Activated naive CD8-positive, alpha-beta T cell treated with anti-CD3 and anti-CD28 coated beads, Interleukin-2, amount 50 U/mL, for 24 hours (primary cell): ENCODE measurements at places on chromosomes 2 and 18.

DNA sequence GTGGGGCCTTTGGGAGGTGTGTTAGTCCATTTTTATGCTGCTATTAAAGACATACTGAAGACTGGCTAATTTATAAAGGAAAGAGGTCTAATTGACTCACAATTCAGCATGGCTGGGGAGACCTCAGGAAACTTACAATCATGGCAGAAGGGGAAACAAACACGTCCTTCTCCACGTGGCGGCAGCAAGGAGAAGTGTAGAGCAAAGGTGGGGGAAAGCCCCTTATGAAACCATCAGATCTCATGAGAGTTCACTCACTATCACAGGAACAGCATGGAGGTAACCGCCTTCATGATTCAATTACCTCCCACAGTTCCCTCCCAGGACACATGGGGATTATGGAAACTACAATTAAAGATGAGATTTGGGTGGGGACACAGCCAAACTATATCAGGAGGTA, 187.1 kb upstream of the OSR1 start:
- no peak for DNase-seq

DNA sequence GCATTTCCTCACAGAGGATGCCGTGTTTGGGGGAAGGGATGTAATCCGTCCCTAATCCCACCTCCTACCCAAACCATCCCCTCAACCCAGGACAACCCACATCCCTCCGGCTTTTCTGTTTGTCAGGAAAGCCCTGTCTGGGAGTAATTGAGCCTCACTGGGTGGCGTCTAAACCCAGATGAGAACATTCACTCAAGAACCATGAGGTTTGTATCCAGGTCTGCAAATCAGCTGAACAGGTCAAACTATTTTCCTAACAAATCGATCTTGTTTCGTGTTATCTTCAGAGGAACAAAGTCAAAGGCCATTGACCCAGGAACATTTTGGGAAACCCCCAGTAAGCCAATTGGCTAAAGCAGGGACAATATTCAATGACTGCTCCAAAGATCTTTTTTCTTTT, 25.7 kb downstream of the CYP27C1 start:
- no peak for DNase-seq

GRCh38 chr18:58247363-58247834, 203.4 kb downstream of the NEDD4L start:
- DNase-seq: no peak

DNA sequence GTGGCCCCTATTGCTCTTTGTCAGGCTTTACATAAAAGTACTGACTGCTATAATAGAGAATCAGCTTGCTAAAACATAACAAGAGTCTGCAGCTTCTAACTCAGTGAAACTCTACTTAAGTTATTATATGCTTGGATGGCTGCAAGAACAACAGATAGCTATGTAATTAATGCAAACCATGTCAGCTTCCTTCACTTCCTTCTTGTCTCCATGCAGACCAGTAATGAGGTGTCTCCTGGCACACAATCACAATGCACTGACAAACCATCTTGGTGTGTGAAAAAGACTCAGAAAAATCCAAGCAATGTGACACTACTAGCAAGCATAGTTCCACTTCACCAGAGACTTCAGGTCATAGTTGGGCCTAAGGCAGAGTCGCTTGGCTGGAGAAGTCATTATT, 2068.9 kb upstream of the PIK3C3 start:
- no peak for DNase-seq

- DNase-seq: no peak
Observed at GRCh38 chr2:229485857-229486256, 214.8 kb upstream of the PID1 start.

DNA sequence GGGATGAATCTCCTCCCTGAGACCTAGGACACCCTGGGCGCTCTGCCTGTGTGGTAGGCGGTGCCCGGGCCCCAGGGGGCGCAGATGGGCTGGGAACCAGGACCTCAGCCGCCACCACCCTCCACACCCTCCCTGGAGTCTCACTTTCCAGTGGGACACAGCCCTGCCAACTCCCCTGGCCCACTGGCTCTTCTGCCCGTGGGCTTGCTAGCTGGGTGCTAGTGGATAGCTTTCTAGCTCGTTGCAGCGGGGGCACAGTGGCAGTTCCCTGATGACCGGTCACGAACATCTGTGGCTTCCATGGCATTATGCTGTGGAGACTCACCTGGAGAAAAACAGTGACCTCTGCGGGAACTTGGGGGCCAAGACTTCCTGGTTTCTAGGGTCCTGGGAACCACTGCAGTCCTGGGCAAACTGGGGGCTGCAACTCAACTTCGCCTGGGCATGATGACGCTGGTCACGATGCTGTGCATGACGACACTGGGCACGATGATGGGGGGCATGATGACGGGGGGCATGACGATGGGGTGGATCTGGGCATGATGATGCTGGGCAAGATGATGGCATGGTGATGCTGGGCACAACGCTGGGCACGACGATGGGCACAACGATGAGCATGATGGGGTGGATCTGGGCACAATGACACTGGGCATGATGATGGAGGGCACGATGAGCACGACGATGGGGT, 31.0 kb upstream of the ALLC start:
- no peak for DNase-seq

- no peak for DNase-seq
Observed at GRCh38 chr2:209787416-209787815, 15.8 kb downstream of the UNC80 start.

DNA sequence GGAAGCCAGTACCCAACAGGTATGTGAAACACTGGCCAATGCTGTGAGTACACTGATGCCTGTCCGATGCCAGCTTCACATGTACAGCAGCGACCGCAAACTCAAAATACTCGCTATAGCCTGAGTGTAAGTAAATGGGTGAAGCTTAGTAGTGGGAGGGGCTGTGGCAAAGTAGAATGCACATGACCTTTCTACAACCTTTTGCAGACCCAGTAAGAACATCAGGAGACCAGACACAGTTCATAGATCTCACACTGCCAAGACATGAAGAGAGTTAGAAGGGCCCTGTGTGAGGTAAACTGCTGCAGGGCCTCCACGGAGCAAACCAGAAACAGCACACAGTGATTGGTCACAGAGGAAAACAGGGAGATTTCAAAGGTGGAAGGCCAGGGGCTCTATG, 9.1 kb upstream of the UBXN4 start:
- DNase-seq: no peak

DNA sequence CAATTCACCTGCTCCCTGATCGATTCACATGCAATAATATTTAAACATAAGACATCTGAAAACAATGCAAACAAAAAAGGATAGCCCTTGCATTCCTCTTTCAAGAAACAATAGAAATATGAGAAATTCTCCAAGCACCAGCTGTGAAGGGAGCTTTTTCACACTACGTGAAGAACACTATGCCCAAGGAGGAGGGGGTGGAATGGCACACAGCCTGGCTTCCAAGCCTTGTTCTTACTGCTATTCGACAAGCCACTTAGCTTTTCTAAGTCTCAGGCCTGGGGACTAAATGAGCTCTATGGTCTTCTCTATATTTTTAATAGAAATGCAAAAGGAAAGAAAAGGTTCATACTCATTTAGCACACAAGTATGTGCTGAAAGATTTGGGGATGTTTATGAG, 92.2 kb upstream of the CHRNA1 start:
- DNase-seq: no peak

DNA sequence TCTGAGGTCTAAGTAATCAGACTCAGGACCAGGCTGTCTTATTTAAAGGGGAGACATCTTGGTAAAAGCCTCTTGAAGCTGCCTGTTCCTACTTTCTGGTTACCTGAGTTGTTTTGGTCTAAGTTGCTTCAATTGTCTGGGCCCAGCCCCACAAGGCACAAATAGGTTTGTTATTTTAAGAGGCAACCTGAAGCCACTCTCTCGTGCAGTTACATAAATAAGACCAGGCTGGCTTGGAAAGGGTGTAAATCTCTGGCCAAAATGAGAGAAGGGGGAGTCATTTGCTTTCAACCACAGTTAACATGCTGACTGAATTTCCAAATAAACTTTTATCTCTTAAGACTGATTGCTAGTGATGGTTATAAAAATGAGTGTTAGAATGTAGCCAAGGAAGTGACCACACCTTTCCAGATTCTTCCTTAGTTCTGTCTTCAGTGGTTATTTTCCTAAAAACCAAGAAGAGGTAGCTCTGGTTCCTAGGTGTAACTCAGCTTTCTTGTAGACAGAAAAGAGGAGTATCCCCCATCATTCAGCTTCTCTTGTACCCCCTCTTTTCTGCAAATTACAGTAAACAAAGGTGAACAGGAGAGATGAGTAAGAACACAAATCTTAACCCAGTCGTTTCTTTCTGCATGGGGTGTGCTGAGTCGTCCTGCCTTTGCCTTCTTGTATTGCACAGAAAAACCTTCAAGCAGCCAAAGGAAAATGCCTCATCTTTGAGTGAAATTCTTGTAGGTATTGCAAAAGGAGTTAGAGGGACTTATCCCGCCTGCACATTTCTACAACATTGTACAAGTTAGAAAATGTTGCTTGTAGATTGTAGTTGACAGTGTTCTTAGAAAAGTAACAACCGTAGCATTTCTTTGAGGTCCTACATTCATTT, 161.5 kb upstream of the NT5C1B start:
- DNase-seq: no peak

DNA sequence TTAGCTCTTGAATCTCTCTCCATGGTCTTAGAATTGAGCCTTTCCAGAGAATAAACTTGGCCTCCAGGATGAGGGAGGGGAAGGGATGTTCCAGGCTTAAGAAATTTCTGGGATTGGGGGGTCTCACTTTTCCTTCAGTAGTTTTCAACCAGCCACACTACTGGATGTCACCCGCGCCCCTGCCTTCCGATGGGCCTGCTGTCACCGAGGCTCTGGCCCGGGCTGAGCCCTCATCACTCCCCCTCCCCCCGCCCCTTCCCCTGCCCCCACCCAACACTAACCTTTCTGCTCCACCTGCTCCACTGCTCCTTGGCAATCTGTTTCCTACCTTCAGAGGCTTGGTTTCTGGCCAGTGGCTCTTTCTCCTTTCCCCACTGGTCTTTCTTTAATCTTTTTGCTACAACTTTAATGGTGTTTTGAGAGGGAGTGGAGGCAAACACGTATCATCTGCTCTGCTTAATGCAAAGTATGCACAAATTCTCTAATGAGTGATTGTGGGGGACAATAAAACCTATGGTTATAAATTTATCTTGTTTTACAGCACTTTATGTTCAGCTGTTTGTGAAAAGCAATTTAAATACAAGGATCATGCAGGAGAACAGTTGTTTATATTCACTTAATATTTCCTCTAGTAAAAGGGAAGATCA, 155.1 kb downstream of the WDSUB1 start:
- no peak for DNase-seq

GRCh38 chr2:188068093-188068492, 223.6 kb upstream of the GULP1 start:
- no peak for DNase-seq

GRCh38 chr2:164014068-164014731, 278.4 kb upstream of the FIGN start:
- no peak for DNase-seq

DNA sequence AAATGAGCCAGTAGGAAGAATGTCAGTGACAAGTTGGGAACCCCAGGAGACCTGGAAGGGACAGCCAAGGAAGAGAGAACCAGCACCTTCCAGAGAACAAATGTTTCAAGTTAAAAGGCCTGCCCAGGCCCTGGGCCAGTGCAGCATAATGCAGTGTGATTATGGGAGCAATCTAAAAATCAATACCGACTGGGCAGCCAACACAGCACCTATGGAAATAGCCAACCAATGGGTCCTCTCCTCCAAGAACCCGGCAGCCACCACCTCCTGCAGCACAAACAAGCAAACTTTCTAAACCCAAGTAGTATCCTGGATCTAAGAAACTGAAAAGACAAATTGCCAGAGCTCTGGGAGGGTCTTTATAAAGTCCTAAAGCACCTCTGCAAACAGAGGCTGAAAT, 71.7 kb downstream of the CLHC1 start:
- DNase-seq: no peak

DNA sequence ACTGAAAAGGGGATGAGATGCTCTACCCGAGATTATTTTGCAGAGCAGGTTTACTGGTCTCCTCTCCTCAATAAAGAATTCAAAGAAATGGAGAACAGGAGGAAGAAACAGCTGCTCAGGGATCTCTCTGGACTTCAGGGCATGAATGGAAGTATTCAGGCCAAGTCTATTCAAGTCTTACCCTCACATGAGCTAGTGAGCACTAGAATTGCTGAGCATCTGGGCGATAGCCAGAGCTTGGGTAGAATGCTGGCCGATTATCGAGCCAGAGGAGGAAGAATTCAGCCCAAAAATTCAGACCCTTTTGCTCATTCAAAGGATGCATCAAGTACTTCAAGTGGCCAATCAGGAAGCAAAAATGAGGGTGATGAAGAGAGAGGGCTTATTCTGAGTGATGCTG, 60.0 kb downstream of the PIKFYVE start:
- DNase-seq: no peak

- no peak for DNase-seq
Observed at GRCh38 chr2:233079953-233080835, 20.1 kb downstream of the INPP5D start.

GRCh38 chr2:144322379-144322778, 197.5 kb downstream of the ZEB2 start:
- no peak for DNase-seq

- no peak for DNase-seq
Observed at GRCh38 chr18:76621226-76621625, 126.2 kb upstream of the ZNF516 start.

- DNase-seq: peak; percentile 46
Observed at GRCh38 chr2:74186038-74186437, 7.4 kb upstream of the MOB1A start.

DNA sequence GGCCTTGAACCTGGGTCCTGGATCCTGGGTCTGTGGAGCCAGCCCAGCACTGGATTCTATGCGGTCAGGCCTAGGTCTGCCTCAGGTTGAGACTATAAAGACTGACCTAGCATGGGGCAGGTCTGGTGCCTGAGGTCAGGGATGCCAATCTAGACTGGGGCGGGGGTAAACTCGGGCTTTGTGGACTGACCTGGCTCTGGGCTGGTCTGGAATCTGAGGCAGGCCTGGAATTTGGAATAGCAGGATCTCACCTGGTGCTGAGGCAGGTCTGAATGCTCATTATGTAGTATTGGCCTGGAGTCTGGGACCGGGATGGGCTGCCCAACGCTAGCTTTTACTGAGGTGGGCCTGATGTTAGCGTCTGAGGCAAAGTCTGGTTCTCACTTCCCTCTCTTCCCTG, 256.0 kb downstream of the KIAA1328 start:
- no peak for DNase-seq
